ENCODE measurements at places on chromosomes 3 and 15.
A peak's percentile ranks its signal among the peaks of the same experiment; 100 is the strongest.

GRCh38 chr15:80750575-80750974 is 28.6 kb upstream of the CEMIP start:
- no peak for ATAC-seq

DNA sequence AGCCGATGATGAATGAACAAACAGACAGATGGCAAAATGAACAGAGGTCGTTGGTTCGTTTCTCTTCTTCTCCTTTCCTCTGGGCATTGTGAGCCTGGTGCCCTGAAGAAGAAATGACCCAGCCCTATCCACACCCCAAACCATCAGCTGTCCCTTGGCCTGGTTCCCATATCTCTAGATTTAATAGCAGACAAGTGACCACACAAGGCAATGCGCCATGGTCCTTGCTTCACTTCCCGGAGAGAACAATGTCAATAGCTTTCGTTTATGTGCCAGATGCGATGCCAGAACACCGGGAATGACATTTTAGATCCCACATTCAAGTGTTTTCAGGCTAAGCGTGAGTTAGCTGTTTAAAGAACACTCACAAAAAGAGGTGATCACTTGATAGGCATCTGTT is 17.7 kb downstream of the POC1A start:
- no peak for ATAC-seq

- ATAC-seq = peak; percentile 30
Measured at GRCh38 chr3:16311960-16312451, 47.0 kb downstream of the OXNAD1 start.

- ATAC-seq = no peak
Measured at GRCh38 chr3:178084938-178085816, 451.1 kb upstream of the KCNMB2 start.

DNA sequence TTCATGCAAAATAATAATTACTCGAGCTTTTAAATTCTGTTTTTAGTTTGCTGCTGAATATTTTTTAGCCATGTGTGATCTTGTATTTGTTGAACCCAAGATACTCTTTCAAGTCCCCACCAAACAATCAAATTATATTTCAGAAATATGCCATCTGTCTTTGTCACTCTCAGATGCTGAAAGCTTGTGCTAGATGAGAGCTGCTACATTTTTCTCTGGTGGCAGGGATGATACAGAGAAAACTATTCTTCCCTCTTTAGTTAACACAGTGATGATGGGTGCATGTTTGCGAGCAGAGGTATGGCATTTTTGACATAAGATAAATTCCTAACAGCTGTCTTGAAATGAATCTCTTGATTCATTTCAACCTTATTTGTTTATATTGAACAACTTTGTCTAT is 100.6 kb upstream of the NPHP3 start:
- ATAC-seq = no peak

DNA sequence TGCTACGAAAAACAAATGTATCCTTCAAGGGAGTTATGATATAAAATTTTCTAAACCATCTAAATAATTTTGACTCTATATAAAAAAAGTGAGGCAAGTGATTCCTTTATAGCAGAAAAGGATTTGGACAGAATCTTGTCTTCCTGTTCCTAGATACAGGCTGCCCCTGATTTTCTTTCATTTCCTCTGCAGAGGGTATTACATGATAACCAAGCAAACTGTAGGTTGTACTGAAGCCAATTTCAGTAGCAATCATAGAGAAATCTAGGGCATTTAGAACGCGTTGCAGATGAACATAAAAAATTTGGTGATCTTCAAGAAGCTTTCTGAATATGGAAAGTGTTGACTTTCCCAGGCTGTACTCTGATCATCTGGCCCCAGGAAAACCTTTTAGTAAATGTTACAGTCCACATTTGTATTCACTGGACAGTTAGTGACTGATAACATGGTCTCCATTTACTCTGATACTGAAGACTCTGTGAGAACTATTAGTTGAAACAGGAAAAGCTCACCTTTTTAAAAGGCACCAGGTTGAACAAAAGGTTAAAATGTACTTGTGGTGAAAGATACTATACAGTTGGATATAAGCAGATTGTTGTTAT is 9.1 kb upstream of the UTS2B start:
- no peak for ATAC-seq

Data from activated CD4-positive, CD25-positive, alpha-beta regulatory T cell treated with anti-CD3 and anti-CD28 coated beads, Interleukin-2, amount 50 U/mL, for 24 hours (primary cell).